ENCODE measurements at places on chromosomes 4 and X. TPM values are rescaled to one million over a fixed set of nuclear protein-coding genes. Genes with fewer than 3 reads are reported as not detected.

DNA sequence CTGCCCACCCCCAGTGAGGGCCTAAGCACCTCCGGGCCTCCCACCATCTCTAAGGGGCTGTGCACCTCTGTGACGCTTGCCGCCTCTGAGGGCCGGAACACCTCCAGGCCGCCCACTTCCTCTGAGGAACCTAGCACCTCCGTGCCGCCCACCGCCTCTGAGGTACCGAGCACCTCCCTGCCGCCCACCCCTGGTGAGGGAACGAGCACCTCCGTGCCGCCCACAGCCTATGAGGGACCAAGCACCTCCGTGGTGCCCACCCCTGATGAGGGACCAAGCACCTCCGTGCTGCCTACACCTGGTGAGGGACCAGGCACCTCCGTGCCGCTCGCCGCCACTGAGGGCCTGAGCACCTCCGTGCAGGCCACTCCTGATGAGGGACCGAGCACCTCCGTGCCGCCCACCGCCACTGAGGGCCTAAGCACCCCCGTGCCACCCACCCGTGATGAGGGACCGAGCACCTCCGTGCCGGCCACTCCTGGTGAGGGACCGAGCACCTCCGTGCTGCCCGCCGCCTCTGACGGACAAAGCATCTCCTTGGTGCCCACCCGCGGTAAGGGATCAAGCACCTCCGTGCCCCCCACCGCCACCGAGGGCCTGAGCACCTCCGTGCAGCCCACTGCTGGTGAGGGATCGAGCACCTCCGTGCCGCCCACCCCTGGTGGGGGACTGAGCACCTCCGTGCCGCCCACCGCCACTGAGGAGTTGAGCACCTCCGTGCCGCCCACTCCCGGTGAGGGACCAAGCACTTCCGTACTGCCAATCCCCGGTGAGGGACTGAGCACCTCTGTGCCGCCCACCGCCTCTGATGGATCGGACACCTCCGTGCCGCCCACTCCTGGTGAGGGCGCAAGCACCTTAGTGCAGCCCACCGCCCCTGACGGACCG lies 977 bp downstream of the MAGEE1 start:
- H3K27me3 ChIP-seq: no peaks in the 10 kb centered on the region
- H3K4me1 ChIP-seq: no peaks in the 10 kb centered on the region
- H3K36me3 ChIP-seq: peaks cover 6% of the 10 kb centered on the region
- peak overlapping the region; percentile 55 for H3K4me3 ChIP-seq
- H3K27ac ChIP-seq: no peak overlapping the region

GRCh38 chrX:53115550-53115874 lies 21.6 kb downstream of the KANTR start:
- H3K27me3 ChIP-seq: no peaks in the 10 kb centered on the region
- H3K4me3 ChIP-seq: no peak overlapping the region
- no peak for DNase-seq
- H3K27ac ChIP-seq: no peak overlapping the region
- H3K36me3 ChIP-seq: peaks cover 7% of the 10 kb centered on the region

DNA sequence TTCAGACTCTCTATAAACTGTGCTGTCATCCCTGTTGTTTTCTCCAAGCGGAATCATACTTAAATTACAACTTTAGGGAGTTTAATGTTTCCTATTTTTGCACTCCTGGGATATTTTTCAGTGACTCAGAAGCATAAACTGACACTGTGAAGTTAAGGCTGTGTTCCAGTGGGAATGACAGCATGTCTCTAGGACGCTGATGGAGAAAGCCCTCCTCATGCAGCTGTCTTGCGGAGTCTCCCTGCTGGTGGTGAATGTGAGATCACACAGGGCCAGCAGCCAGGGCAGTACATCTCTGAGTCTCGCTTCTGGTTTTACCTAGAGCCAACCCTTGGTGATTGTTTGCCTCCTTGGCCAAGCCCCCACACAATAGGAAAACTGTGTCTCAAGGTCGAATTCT lies 53.3 kb downstream of the NFKB1 start:
- H3K4me1 ChIP-seq: peaks cover 10% of the 10 kb centered on the region
- no peak overlapping the region for H3K4me3 ChIP-seq
- H3K27ac ChIP-seq: no peak overlapping the region
- no peaks in the 10 kb centered on the region for H3K27me3 ChIP-seq

DNA sequence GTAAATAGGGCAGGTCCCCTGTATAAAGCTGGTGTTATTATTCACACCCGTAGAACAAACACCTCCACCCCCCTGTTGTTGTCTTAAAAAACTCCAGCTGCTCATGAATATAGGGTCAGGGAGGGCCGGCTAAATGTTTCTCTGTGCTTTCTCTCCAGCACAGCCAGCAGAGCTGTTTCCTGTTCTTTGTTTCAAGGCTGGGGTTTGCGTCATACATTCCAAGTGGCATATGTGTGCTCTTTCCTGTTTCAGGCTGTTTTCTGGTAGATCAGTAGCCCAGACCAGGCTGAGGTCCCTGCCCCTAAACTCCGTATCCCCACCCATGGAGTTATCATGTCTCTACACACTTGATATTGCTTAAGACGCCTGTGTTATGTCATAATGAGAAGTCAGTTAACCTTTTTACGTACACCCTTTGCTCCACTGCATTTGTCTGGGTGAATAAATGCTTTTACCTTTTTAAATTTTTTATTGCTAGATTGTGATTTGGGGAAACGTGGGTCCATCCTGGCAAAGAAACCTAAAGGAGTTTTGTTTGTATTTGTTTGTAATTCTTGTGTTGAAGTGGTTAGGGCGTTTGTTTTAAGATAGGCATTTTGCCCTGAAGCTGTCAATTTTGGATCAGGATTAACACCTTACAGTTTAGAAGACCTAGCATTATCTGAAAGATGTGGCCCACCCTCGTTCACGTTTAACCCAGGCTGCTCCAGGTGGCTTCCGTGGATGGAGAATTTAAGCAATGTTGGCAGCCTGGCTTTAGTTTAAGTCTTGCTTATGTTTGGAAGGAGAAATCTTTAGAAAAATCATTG lies 3.3 kb downstream of the KLF3 start:
- H3K36me3 ChIP-seq: peaks cover 73% of the 10 kb centered on the region
- peak overlapping the region; percentile 89 for H3K4me3 ChIP-seq
- H3K4me1 ChIP-seq: peaks cover 26% of the 10 kb centered on the region
- peak; percentile 79 for DNase-seq
- H3K27ac ChIP-seq: peak overlapping the region; percentile 99
- H3K27me3 ChIP-seq: no peaks in the 10 kb centered on the region

BBS7 gene
- 12.4 TPM for total RNA-seq

DNA sequence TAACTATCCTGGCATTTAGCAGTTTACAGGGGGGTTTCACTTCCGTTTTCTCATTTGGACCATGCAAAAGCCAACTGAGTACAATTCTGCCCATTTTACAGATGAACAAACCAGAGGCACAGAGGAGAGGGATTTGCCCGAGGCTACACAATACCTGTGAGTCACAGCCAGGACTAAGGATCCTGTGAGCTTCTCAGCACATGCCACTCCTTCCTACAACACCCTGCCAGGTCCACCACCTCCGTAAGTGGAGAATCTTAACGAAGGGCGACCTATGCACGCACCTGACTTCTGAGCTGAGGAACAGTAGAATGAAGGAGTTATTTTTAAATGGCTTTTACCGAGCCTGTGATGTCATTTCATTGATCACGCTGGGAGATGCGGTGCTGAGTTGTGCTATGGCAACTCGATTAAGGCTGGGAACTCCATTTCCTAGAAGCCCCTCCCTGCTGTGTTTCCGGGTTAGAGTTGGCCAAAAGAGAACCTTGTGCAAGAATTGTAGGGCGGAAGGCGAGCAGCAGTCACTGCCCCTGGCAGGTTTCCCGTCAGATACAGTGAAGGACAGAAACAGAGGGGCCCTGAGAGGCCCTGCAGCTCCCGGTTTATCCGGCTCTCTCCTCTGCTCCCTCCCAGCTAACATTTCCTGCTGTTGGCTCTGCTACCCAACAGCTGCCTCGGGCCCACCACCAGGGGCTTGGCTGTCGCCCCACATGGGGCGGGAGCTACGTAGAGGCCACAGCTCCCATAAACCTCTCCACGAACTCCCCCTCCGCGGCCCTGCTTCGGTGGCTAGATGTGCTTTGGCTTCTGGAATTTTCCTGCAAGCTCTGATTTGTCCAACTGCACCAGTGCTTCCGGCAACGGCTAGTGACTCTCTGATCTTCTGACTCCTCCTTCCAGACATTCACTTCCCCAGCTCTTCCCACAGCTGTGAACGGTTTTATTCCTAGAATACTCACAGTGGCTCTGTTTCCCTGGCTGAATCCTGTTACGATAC lies 75.1 kb upstream of the USP9X start:
- peak overlapping the region; percentile 58 for H3K4me3 ChIP-seq
- H3K27ac ChIP-seq: peak overlapping the region; percentile 86
- peaks cover 18% of the 10 kb centered on the region for H3K4me1 ChIP-seq
- peak; percentile 83 for DNase-seq
- H3K27me3 ChIP-seq: no peaks in the 10 kb centered on the region
- H3K36me3 ChIP-seq: peaks cover 12% of the 10 kb centered on the region

DNA sequence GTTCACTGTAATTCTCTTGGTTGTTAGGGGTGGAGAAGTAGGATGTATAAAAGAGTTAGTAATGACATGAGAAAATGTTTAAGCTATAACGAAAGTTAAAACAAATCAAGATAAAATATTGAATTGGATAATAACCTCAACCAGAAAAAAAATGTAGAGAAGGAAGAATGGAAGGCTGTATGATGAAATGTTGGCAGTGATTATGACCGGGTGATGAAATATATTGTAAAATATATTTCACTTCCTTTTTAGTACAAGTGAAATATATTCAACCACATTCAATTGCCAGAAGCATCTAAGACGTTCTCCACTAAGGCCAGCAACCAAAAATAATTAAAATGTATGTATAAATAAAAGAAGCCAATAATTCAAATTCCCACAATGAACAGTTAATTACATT lies 309.3 kb upstream of the FGF13 start:
- H3K27me3 ChIP-seq: no peaks in the 10 kb centered on the region
- H3K4me3 ChIP-seq: no peak overlapping the region
- DNase-seq: no peak
- no peak overlapping the region for H3K27ac ChIP-seq
- H3K4me1 ChIP-seq: no peaks in the 10 kb centered on the region

STK26 gene
- total RNA-seq: 38.5 TPM

DNA sequence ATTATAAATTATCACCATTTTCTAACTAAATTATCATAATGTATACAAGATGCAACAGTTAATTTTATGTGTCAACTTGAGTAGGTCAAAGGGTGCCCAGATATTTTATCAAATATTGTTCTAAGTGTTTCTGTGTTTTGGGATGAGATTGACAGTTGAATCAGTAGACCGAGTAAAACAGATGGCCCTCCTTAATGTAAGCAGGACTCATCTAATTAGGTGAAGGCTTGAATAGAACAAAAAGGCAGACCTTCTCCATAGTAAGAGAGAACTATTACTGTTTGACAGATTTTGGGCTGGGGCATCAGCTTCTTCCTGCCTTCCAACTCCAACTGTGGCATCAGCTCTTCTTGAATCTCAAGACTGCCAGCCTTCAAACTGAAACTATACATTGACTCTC lies 185.8 kb downstream of the TRAM1L1 start:
- no peak for DNase-seq
- H3K36me3 ChIP-seq: no peaks in the 10 kb centered on the region
- H3K4me3 ChIP-seq: no peak overlapping the region
- no peak overlapping the region for H3K27ac ChIP-seq
- H3K4me1 ChIP-seq: no peaks in the 10 kb centered on the region
- H3K27me3 ChIP-seq: no peaks in the 10 kb centered on the region

FAM149A gene
- total RNA-seq: 45.5 TPM

PLP1 gene
- total RNA-seq: not detected

DNA sequence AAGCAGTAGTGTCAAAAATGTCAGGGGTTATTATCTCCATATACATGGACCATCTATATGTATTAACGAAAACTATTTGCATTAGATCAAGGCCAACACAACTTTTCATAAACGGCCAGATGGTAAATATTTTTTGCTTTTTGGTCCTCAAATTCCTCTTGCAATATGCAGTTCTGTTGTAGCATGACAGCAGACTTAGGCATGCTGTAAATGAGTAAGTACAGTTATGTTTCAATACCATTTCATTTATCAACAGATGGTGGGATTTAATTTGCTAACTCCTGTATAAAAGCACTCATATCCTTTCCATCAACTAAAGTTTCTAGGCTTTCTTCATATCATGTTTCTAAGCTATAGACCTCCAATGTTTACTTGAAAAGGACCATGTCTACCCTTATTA lies 208.1 kb downstream of the ANKRD50 start:
- no peaks in the 10 kb centered on the region for H3K27me3 ChIP-seq
- no peak for DNase-seq

- no peak overlapping the region for H3K4me3 ChIP-seq
- no peak overlapping the region for H3K27ac ChIP-seq
- H3K27me3 ChIP-seq: no peaks in the 10 kb centered on the region
- H3K36me3 ChIP-seq: no peaks in the 10 kb centered on the region
- no peak for DNase-seq
- H3K4me1 ChIP-seq: no peaks in the 10 kb centered on the region
These were observed 1624.8 kb upstream of the TENM3 start for GRCh38 chr4:180618396-180618795.

All from Calu3 (cell line).